NCI-H1417 (cell line): ENCODE measurements at places on chromosomes 13 and 19.

- DNase-seq = no peak
These were observed 2.2 kb downstream of the JOSD2 start for GRCh38 chr19:50508843-50509190.

GRCh38 chr13:99626461-99627082, 125.3 kb downstream of the TM9SF2 start:
- DNase-seq = no peak

DNA sequence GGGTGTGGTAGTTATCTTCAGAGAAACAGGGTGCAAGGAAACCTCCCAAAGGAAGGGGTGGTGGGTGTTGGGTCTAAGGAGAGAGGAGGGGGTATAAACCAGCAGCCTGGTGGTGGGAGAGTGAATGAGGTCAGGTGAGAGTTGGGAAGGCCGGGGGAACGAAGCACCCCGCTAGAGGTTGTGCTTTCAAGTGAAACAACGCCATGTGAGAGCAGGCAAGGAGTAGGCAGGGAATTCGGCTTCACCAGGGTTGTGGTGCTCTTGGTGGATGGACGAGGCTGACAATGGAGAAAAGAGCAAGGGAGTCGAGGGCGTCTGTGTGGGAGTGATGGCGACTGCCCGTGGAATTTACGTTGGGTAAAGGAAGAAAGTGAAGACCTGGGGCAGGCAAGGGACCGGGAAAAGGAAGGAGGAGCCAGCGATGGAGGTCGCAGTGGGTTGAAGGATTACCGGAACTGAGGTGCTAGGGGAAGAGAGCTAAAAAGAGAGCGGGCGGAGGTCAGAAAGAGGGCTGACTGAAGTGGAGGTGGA, 2.1 kb upstream of the MLNR start:
- DNase-seq = no peak

- DNase-seq = no peak
These were observed 235.8 kb upstream of the MIR17HG start for GRCh38 chr13:91111476-91112200.

GRCh38 chr19:40055049-40055448, 982 bp downstream of the ZNF780B start:
- no peak for DNase-seq

DNA sequence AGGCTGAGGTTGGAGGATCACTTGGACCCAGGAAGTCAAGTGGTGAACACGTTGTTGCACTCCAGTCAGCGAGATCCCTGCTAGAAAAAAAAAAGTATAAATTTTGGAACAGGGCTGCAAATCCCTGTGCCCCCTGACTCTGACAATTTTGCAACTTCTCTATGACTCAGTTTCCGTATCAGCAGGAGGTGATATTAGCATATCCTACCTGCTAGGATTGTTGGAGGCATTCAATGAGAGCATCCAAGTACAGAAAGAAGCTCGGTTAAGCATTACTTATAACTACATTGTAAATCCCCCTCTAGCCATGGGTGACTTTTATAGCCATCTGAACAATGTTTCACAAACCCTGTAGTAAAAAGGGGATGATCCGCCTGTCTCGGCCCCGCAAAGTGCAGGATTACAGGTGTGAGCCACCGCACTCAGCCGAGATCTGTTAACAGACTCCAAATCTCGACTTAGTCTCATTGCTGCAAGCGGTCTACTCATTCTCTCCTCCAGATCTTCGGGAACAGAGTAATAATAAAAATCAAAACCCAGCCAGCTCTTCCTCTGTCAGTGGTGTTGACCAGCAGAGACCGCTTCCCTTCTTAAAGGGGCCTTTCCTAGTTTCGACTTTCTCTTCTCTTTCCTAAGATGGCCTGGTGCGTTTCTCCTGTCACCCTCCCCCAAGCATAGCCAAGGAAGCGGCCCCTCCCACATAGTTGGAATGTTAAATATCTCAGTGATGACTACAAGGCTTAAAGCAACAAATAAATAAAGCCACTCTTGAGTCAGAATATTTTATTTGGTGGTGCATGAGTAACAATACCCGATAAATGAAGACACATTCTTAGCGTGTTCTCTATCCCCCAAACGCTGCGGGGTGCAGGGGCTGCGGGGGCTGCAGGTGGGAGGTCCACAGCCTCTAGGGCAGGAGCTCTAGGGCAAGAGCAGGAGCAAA, 10.3 kb upstream of the BICRA start:
- no peak for DNase-seq

DNA sequence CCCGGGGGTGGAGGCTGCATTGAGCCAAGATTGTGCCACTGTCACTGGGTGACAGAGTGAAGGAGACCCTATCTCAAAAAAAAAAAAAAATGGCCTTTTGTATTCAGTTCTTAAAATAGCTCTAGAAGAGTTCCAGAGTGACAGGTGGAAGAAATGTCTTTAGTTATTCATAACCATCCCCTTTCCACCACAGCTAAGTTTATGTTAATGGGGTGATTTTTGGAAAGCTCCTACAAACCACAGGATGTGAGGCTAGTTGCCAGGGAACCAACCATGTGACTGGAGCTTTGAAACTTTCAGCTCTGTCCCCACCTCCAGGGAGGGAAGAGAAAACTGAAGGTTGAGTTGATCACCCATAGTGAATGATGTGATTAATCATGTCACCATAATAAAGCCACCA, 6.9 kb downstream of the ZNF490 start:
- DNase-seq = no peak

GRCh38 chr13:47521890-47522487, 479.1 kb downstream of the SUCLA2 start:
- no peak for DNase-seq

- DNase-seq = no peak
These were observed 114.9 kb upstream of the SPATA13 start for GRCh38 chr13:24045597-24045996.

- DNase-seq = no peak
These were observed 907.5 kb upstream of the SLC10A2 start for GRCh38 chr13:103973740-103974139.

- DNase-seq = no peak
These were observed 314.6 kb downstream of the LIG4 start for GRCh38 chr13:107900775-107901174.

GRCh38 chr19:53880711-53881481, 1.1 kb upstream of the PRKCG start:
- no peak for DNase-seq

GRCh38 chr13:43493496-43494000, 293.2 kb downstream of the ENOX1 start:
- no peak for DNase-seq

GRCh38 chr19:38547421-38547820, 70.3 kb downstream of the MAP4K1 start:
- DNase-seq = no peak

GRCh38 chr13:31781064-31781463, 41.7 kb downstream of the RXFP2 start:
- DNase-seq = no peak

GRCh38 chr19:51681286-51681941, 11.7 kb upstream of the SPACA6 start:
- peak; percentile 14 for DNase-seq

- no peak for DNase-seq
These were observed 23.0 kb downstream of the PAN3 start for GRCh38 chr13:28161370-28161769.

DNA sequence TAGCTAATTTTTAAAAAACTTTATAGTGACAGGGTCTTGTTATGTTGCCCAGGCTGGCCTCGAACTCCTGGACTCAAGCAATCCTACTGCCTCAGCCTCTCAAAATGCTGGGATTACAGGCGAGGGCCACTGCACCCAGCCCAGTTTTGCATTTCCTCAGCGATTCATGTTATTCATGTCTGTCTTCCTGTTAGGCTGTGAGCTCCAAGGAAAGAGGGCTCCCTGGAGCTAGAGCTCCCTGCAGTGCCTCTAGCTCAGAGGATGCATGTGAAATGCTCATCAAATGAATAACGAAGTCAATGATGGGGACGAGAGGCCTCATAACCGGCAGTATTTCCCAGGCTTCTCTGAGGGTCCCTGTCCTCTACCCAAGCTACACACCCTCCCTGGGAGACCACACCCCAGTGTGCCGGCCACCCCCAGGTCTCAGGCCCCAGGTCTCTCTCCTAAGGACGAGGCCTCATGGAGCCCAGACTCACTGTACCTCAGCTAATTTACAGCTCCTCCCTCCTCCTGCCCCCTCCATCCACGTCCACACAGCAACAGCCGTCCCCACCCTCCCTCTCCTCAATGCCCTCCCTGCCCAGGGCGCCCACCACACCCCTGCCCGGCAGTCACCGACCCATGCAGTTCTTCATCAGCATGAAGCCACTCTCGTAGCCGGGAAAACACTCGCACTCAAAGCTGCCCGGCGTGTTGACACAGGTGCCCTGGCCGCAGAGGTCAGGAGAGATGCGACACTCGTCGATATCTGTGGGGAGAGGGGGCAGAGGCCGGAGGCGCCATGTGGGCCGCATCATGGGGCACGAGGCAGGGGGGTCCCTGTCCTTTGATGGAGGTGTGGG, 28.5 kb downstream of the FBN3 start:
- peak; percentile 68 for DNase-seq

DNA sequence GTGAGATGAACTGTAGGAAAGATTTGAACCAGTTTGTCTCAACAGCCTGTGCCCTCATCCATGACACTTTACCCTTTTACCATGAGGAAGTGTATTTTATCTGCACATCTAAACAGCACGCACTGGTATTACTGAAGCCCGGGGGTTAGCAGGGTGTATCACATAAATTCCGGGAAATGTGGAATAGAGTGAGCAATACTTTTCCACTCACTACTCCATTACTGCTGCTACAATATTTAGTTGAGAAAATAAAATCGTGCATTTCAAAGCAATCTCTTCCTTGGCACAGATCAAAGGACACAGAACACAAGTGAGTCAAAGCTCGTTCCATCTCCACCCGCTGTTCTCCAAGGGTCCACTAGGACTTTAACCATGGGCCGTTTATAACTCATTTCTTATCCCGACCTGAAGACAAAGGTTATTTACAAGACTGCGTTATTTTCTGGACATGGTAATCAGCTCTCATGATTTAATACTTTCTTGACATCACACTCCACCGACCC, 35.2 kb downstream of the STK24 start:
- no peak for DNase-seq

DNA sequence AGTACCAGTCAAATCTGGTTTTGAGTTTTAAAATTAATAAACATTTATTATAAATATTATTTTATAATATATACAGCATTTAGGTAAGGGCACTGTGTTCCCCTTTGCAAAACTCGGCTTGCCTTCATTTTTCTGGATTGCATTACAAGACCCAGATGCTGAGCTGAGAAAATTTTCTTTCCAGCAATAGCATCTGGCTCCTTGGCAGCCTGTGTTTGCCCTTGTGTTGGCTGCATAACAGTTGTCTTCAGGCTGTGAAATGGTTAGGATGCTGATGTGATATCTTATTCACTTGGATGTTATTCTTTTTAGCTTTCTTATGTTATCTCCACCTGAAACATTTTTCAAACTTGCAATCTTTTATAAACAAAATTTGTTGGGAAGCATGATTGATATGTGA, 784.4 kb downstream of the DACH1 start:
- no peak for DNase-seq

GRCh38 chr19:29121684-29122083, 91.3 kb downstream of the UQCRFS1 start:
- DNase-seq = no peak

GRCh38 chr13:42148538-42148937, 100.1 kb downstream of the DGKH start:
- DNase-seq = no peak

DNA sequence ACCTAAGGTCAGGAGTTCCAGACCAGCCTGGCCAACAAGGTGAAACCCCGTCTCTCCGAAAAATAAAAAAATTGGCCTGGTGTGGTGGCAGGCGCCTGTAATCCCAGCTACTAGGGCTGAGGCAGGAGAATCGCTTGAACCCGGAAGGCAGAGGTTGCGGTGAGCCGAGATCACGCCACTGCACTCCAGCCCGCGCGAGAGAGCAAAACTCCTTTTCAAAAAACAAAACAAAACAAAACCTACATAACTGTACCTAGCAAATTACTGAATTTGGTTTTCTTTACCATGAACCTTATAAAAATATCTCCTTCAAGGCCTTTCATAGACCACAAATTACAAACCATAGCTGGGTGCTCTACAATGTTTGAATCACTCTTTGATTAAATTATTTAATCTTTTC, 760 bp downstream of the ZNF91 start:
- no peak for DNase-seq

DNA sequence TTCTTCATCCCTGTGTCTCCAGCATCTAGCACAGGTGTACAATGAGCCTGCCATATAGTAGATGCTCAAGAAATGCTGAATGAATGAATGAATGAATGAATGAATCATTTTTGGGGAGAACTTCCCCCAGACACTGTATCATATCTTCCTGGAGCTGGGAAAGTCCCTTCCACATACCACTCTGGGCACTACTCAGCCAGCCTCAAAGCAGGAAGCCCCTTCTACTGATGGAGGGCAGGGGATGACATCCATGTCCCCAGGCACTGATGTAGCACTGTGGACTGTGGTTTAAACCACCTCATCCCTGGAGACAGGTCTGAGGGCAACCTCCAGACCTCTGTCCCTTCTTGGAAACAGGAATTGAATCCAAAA, 4.8 kb downstream of the GNA15 start:
- no peak for DNase-seq

GRCh38 chr13:111021270-111021669, 93.8 kb upstream of the ARHGEF7 start:
- no peak for DNase-seq

DNA sequence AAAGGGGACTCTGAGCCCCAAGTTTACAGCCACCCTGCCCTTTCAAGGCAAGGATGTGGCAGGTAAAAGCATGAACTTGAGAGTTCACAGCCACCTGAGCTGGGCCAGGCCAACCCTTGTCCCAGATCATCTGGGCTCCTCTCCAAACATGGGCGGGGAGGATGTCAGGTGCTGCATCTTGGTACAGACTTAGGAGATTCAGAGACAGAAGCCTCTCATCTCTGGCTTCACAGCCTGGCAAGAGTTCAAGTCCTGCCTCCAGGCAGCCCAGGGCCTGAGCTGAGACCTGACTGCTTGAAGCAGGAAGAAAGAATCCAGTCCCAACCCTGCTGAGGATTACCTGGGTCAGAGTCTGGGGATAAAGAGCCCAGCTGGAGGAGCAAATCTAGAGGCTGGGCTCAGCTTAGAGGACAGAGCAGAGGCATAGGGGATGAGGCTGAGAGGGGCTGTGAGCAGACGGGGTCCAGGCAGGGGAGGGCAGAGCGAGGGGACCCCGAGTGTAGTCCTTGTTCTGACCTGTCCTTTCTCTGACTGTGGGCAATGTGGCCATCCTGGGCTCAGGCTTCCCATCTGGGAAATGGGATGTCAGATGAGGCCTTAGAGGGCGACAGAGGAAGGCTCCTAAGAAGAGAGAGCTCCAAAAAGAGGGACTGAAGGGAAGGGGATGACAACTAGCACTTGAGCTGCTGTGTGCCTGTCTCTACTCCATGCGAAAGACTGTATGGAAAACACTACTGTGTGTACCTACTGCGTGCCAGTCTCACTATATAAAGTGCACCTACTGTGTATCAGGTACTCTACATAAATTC, 6.6 kb upstream of the OR10H5 start:
- no peak for DNase-seq

DNA sequence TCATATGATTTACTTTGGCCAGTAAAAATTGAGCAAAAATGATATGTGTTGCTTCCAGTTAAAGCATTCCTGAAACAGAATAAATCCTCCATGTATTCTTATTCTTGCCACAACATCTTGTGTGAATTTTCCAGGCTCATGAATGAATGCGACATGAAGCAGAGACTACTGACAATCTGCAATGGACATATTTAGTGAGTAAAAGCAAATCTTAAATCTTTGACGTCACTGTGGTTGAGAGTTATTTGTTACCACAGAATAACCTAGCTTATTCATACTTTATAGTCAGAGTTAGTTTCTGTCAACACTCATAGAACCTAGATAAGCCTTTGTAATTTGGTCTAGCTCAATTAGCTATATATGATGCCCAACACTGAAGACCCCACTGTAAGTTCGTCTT, 1443.1 kb downstream of the PCDH9 start:
- no peak for DNase-seq

GRCh38 chr19:49932041-49932451, 2.7 kb upstream of the NUP62 start:
- DNase-seq = no peak
